ENCODE measurements at places on chromosomes 5 and 9. TPM values are rescaled to one million over a fixed set of nuclear protein-coding genes. Genes with fewer than 3 reads are reported as not detected.

DNA sequence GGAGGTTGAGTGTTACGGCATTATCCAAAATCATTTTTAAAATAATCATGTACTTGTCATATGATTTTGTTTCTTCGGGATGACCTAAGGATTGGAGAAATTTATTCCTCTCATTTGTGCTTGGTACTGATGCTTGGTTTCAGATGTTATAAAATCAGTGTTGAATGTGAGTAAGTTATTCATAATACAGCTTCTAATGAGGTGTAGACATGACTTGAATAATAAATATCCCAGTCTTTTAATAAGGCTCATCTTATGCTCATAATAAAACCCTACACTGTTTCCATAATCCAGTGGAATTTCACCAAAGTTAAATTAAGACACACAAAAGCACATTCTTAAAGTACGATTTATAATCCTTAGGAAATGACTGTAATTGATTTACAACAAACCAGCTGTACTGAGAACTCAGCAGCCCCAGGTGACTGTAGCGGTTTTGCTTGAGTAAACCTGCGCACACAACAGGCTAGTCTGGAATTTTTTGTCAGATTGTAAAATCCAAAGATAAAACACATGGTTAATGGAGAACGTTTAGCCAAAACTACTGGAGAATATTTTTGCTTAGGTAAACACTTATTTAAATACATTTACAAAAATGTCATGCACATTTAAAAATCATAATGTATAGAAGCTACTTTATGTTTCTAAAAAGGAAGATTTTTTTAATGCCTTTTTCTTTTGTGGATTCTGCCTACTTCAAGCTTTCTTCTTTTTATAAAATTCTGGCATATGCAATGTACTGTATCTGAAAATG is 609.8 kb upstream of the GRAMD2B start:
- no peak overlapping the region for H3K4me3 ChIP-seq
- no peaks in the 10 kb centered on the region for H3K27me3 ChIP-seq
- no peaks in the 10 kb centered on the region for H3K4me1 ChIP-seq
- DNase-seq: no peak

GRCh38 chr5:666816-667498 is 26.2 kb downstream of the TPPP start:
- no peaks in the 10 kb centered on the region for H3K4me1 ChIP-seq
- DNase-seq: no peak
- H3K27me3 ChIP-seq: no peaks in the 10 kb centered on the region

DNA sequence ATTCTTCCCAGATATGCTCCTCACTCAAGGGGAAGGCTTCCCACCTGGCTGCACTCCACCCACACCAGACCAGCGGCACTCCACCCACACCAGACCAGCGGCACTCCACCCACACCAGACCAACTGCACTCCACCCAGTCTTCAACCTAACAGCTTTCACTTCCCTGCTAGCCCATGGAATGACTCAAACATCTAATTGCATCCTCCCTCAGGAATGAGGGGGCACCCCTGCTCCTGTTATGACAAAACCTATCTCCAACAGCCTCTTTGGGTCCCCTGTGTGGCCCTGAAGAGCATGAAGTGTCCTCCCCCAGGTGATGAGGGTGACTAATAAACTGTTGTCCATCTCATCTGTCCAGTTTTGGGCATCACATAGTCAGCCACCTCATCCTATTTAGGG is 556.6 kb upstream of the TUSC1 start:
- no peaks in the 10 kb centered on the region for H3K27me3 ChIP-seq
- H3K4me3 ChIP-seq: no peak overlapping the region
- DNase-seq: no peak
- no peaks in the 10 kb centered on the region for H3K36me3 ChIP-seq
- no peak overlapping the region for H3K27ac ChIP-seq

The CMBL gene
- 0.35 TPM for total RNA-seq

The GRXCR2 gene
- total RNA-seq: not detected

The IL5 gene
- total RNA-seq: 7.0 TPM

The TSSK1B gene
- total RNA-seq: not detected

The PCDHB10 gene
- not detected for total RNA-seq

The FUT7 gene
- total RNA-seq: 0.09 TPM
